NT2/D1 (cell line): ENCODE measurements at places on chromosomes 3 and 15.

DNA sequence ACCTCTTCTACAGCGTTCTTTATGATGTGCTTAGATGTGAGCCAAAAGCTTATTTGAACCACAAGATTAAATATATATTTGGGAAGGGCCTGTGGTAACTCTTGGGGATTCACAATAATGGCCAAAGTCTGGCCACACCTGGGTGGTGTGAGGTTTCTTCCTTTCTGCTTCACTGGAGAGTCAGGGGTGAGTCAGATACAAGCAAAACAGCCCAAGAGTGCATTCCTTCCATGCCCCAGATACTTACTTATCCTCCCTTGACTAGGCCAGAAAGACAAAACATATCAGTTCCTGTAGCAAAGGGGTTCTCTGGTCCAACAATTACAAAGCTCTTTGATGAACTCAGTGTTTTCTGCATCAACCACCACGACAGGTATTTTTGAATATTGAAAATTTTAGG is 941 bp downstream of the ZBED2 start:
- no peak for DNase-seq

- DNase-seq: no peak
Observed at GRCh38 chr3:39907981-39908380, 98.6 kb downstream of the MYRIP start.

GRCh38 chr3:155317211-155317610 is 23.7 kb upstream of the STRIT1 start:
- DNase-seq: no peak

DNA sequence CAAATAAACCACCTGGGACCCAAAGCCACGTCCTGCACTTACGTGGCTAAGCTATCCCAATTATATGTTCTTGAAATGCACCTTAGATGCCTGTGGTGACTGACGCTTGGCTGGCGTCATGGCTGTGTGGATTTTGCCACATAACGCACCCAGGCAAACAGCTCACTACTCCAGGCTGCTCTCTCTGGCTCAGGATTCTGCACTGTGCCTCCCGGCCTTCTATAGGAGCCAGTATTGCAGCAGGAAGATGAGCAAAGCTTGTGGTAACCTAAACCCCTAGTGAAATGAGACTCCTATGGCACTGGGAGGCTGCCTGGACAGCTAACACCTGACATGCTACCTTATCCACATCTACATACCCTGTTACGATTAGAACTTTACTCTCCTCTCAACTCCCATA is 179.3 kb downstream of the THRB start:
- DNase-seq: no peak
